ENCODE measurements at places on chromosomes 12 and 14.

- DNase-seq = no peak
Observed at GRCh38 chr12:57323416-57323815, 72.4 kb upstream of the STAC3 start.

- DNase-seq = no peak
Observed at GRCh38 chr12:95258151-95258550, 40.5 kb downstream of the VEZT start.

DNA sequence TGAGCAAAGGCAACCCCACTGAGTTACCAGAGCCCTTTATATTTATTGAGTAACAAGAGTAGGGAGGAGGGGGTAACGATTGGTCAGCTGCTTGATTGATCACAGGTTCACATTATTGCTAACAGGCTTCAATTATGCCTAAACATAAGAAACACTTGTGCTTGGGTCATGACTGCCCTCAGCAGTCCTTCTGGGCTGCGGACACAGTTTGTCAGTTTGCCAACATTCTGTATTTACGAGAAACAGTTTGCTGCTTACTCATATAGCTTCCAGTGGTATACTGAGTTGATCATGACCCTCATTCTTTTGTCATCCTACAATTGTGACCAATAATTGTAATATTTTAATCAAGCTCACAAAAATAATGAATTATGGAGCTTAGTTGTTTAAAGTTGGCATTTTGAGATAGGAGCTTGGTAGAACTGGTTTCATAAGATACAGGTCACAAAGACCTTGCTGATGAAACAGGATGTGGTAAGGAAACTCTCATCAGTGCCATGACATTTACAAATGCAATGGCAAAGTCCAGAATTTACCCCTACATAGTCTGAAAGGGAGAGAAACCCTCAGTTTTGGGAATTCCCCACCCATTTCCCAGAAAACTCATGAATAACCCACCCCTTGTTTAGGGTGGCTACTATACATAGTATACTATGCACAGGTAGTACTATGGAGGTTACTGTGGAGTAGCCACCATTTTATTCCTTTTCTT, 1421.0 kb upstream of the FLRT2 start:
- DNase-seq = no peak

DNA sequence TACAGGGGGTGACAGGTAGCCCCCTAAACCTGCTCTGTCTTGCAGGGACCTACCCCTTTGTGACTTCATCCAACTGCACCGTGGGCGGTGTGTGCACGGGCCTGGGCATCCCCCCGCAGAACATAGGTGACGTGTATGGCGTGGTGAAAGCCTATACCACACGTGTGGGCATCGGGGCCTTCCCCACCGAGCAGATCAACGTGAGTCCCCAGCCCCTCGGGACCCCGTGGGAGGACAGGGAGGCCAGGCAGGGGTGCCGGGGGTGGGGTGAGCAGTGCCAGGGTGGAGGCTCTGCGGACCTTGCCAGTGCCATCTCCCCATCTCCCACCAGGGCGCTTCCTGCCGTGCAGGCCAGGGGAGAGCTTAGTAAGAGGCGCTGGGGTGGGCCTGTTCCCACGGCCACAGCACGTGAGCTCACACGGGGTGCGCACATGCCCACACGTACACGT, 11.1 kb upstream of the SIVA1 start:
- DNase-seq = no peak

All from M059J (cell line).